H54 (cell line): ENCODE measurements at places on chromosomes 16 and 17.

DNA sequence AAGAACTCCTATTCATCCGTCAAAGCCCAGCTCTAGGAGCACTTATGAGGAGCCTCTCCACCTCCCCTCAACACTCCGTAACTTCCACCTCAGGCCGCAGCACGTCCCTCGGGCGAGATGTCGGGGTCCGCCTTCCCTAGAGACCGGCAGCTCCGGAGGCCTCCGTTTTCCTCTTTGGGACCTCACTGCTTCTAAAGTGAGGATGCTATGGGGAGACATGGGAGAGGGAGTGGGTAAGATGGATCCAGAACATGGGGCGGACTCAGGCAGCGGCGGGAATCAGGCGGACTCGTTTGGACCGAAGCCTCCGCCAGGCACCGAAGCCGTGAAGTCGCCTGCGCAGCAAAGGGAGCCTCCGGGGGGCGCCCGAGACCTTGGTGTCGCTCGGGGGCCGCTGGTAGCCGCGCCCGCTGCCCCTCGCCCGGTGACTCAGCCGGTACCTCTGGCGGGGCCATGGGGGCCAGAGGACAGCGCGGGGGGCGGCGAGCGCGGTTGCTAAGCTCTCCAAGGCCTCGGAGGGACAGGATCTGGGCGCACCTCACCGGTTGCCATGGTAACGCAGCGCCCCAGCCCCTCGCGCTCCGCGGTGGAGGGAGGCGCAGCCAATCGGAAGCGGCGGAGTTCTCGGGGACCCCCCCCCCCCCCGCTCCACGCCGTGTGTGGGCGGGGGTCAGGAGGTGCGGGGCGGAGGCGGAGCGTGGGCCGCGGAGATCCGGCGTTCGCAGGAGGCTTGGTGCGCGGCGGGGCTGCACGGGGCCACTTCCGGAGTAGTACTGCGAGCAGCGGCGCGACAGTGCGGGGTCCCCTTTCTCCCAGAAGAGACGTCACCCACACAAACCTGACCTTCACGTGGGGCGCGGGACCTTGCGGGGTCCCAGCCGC, 1.3 kb upstream of the HIC1 start:
- no peak for DNase-seq

DNA sequence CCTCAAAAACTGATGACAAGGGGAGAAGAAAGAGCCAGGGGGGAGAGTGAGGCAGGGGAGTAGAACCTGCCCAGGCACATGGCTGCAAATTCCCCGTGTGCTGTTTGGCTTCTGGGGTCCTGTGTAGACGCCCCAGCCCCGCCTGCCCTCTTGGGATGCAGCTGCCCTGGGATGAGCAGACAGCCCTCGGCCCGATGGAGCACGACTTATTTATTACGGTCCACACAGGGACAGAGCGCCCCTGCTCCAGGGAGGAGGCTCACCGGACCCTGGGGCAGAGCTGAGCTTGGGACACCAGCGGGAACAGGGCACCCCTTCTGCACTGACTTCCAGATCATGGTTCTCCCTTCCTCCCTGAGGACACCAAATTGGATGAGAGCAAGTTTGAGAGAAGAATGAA, 9.1 kb downstream of the LDHD start:
- DNase-seq: no peak

GRCh38 chr16:49014277-49015224, 267.1 kb downstream of the CBLN1 start:
- DNase-seq: no peak

- peak; percentile 49 for DNase-seq
These were observed 78.9 kb downstream of the ABCC6 start for GRCh38 chr16:16144416-16144815.

GRCh38 chr17:73074566-73074965, 17.9 kb downstream of the SLC39A11 start:
- no peak for DNase-seq

GRCh38 chr16:10851512-10851911, 25.5 kb upstream of the CIITA start:
- no peak for DNase-seq

DNA sequence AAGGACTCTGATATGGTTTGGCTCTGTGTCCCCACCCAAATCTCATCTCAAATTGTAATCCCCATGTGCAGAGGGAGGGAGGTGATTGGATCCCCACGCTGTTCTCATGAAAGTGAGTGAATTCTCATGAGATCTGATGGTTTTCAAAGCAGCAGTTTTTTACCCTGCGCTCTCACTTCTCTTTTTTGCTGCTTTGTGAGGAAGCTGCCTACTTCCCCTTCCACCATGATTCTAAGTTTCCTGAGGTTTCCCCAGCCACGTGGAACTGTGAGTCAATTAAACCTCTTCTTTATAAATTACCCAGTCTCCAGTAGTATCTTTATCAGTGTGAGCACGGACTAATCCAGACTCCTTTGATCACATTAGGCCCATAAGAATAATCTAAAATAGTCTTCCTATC, 719.7 kb upstream of the CDH8 start:
- DNase-seq: no peak

DNA sequence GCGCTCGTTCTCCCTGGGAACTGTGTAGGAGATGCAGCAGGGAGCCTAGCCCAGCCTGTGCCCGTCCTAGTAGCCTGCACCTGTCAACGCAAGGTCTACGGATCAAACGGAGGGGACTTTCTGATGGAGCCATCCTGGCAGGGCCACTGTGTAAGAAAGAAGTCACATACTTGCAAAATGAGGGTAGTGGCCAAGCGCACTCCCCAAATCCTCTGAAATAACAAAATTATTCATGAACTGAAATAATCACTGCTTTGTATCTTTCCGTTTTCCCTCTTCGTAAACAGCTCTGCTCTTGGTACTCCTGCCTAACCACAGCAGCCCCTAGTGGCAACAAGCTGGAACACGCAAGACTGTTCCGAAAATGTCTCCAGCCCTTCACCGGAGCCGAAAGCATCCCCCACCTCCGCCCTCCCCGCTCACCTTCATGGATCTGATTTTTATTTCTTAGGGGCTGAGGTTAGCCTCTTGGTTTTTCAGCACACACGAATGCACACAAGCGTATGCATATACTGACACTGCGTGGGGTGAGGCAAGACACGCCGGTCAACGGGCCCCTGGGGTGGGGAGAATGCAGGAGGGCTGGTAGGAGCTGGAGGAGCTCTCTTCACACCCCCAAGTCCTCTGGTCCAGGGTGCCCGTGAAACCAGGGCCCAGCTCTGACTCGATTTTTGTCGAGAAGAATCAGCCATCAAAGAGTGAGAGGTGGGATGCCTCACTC, 100.8 kb downstream of the ABCC12 start:
- peak; percentile 37 for DNase-seq

DNA sequence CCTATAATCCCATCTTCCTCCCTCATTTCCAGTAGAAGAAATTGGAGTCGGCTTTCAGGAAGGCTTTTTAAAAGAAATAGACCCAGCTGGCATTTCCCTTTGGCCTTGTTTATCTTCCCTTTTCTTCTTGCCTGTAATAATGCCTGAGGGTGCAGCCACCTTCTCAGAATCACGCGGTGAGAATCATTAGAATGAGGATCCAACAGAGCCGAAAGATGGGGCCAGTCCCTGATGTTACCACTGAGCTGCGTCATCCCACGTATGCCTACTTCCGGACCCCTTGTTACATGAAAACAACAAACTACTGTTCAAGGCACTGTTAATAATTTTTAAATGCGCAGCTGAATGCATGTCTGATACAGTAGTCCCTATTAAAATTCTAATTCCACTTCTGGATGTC, 24.1 kb downstream of the SDR42E1 start:
- no peak for DNase-seq

DNA sequence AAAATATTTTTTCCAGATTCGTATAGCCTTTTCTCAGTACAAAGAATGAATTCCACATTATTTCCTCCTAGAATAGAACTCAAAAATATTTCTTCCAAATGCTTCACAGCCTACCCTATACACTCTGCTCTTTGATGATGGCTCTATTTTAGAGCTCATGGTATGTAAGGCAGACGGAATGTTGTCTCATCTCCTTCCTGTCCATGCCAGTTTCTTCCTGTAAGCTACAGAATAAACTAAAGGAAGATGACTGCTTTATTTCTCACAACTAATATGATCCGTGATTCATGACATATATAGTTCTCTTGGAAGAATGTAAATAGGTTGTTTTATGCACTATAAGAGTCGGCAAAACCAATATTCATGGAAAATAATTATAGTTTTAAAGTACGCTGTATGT, 723.1 kb downstream of the CDH11 start:
- no peak for DNase-seq
